Activated CD4-positive, alpha-beta T cell treated with anti-CD3 and anti-CD28 coated beads for 24 hours (primary cell): ENCODE measurements at places on chromosomes 13 and 19.

GRCh38 chr13:34019870-34020269, 201.9 kb downstream of the RFC3 start:
- no peak for DNase-seq

- no peak for DNase-seq
Measured at GRCh38 chr13:108056278-108056677, 159.1 kb downstream of the LIG4 start.

DNA sequence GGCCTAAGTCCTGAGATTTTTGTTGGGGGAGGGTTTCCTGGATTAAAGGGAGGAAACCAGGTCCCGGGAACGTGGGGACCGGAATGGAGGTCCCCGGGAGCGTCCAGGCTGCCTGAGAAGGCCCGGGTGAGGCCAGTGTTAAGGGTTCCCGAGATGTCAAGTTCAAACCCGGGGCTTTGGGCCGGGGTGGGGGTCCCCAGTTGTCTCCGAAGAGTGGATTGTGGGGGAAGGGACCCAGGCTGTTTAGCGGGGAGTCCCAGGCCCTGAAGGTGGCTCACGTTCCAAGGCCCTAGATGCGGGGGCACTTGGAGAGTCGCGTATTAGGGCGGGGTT, 262 bp downstream of the COX7A1 start:
- DNase-seq, result no peak

- DNase-seq, result no peak
Measured at GRCh38 chr13:101013245-101013644, 338.6 kb upstream of the TMTC4 start.

GRCh38 chr13:43744261-43745031, 42.3 kb downstream of the ENOX1 start:
- no peak for DNase-seq

GRCh38 chr13:49993111-49993510, 3.7 kb upstream of the TRIM13 start:
- DNase-seq, result no peak

DNA sequence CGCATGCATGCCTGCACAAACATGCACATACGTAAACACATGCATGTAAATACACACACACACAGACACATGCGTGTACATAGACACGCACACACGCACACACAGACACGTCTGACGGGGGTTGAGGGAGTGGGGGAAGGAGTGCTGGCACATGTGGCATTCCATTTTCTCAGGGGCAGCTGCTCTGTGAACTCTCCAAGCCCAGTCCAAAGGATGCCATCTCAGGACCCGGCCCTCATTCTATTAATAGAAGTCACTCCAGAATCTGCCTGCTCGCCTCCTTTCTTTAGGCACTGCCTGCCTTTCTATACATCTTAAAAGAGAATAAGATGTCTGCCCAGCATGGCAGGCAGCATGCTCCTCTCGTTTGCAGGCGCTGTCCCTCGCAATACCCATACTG, 5.3 kb downstream of the ARHGEF7 start:
- DNase-seq, result no peak

DNA sequence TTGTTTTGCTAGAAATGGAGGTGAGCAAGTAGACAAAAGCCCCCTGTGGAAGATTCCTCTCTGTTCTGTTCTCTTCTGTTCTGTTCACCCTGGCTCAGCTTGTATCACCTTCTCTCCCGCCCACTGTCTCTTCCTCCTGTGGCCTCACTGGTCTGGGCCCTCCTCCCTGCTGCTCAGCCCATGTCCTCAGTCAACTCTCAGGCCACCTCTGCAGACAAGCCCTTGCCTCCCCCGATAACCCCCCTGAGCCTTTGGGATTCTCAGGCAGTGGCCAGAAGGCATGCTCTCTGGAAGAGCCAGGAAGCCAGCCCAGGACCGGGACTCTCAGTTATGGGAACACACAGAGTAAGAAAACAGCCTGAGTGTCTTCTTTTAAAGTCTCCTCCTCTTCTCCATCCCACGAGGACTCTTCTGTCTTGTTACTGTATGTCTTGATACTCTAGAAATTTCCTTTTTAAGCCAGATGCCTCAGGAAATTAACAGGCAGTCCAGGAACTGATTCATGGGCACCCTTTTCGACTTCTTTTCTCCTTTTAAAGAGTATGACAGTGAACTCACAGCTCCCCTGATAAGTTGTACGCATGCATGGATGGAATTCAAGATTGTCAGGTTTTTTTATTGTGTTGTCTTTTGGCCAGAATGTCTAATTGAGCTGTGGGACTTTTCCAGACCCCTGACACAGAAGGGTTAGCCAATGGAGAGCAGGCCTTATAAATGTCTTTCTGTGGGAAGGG, 33.7 kb downstream of the SHISA2 start:
- DNase-seq, result no peak

- no peak for DNase-seq
Measured at GRCh38 chr13:62721893-62722292, 1306.2 kb upstream of the PCDH20 start.

DNA sequence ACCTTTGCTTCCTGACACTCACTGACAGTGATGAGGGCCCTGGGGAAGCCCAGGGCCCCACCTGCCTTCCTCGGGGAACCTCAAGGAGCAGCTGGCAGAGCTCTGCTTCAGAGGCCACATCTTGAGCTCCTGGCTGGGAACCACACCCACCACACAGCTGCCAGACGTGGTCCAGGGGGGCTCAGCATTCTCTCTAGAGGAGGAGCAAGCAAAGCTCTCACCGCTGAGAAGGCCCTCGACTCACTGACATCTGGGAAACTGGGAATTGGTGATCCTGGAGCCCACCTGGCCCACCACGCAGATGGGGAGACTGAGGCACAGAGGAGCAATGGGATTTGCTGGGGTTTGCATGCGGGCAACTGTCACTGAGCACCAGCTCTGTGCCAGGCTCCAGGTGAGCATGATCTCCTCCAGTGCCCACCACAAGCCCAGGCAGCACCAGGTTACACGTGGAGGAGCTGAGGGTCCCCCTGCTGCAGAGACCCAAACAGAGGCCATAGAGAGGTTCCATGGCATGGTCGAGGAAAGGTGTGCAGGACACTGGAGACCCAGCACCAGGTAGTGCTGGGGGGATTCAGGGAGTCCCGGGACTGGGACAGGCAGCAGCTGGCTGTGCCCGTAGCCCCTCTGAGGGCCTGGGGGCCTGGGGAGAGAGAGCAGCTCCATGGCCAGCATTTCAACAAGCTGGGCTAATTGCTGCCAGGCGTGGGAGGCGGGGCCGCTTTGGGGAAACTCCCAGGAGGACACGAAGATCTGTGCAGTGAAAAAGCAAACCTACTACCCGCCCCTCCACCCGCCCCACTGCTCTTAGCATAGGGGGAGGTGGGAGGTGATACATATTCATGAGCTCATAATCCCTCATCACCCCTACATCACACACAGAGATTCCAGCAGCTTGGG, 33.4 kb downstream of the PEPD start:
- no peak for DNase-seq

GRCh38 chr13:74193391-74193790, 59.2 kb upstream of the KLF12 start:
- no peak for DNase-seq

DNA sequence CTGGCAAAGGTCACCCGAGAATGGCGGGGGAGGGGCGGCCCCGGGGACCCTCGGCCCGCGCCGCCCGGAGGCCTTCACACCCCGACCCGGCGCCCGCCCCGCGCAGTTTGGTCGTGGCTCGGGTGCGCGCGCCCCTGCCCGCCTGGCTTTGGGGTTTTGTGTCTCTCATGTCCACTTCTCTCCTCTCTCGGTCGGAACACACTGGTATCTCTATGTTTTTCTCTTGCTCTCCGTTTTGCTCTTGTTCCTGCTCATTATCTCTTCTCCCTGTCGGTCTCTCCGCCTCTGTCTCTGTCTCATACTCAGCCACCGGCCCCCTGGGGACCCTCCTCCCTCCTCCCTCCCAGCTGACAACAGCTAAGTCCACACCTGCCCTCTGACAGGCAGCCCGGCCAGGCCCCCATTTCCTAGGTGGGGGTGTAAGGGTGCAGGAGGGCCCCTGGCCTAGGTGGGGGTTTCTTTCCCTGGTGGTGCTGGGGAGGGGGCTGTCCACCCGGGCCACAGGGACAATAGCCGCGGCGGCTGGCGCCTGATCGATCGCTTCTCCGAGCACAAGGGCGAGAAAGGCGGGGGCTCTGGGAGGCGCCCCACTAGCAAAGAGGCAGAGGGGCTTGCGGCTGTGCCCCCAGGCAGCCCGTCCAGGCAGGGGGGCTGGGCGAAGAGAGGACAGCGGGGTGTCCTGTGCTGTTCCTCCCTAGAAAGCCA, 2.3 kb downstream of the ONECUT3 start:
- no peak for DNase-seq

GRCh38 chr13:42109957-42110356, 61.5 kb downstream of the DGKH start:
- DNase-seq, result no peak

GRCh38 chr13:27226991-27227390, 24.4 kb upstream of the RPL21 start:
- DNase-seq, result no peak

- no peak for DNase-seq
Measured at GRCh38 chr13:32136061-32136460, 104.5 kb downstream of the FRY start.

GRCh38 chr19:46372901-46373490, 26.1 kb downstream of the PPP5C start:
- DNase-seq, result no peak

- DNase-seq, result no peak
Measured at GRCh38 chr13:106143392-106143791, 392.1 kb downstream of the EFNB2 start.

GRCh38 chr13:20501592-20501991, 24.1 kb downstream of the CRYL1 start:
- DNase-seq, result no peak

GRCh38 chr13:87057807-87058520, 613.2 kb upstream of the SLITRK5 start:
- DNase-seq, result no peak

DNA sequence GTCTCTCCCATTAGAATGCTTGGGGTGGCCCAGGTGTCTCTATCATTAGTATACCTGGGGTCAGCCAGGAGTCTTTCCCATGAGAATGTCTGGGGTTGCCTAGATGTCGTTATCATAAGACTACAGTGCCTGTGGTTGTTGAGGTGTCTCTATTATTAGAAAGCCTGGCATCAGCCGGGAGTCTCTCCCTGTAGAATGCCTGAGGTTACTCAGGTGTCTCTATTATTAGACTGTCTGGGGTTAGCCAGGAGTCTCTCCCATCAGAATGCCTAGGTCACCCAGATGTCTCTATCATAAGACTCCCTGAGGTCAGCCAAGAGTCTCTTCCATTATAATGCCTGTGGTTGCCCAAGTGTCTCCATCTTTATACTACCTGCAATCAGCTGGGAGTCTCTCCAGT, 1541.1 kb downstream of the UQCRFS1 start:
- DNase-seq, result no peak

GRCh38 chr13:75762076-75762937, 126.2 kb downstream of the LMO7 start:
- peak; percentile 29 for DNase-seq

GRCh38 chr13:33033986-33034385, 17.8 kb downstream of the KL start:
- DNase-seq, result no peak

DNA sequence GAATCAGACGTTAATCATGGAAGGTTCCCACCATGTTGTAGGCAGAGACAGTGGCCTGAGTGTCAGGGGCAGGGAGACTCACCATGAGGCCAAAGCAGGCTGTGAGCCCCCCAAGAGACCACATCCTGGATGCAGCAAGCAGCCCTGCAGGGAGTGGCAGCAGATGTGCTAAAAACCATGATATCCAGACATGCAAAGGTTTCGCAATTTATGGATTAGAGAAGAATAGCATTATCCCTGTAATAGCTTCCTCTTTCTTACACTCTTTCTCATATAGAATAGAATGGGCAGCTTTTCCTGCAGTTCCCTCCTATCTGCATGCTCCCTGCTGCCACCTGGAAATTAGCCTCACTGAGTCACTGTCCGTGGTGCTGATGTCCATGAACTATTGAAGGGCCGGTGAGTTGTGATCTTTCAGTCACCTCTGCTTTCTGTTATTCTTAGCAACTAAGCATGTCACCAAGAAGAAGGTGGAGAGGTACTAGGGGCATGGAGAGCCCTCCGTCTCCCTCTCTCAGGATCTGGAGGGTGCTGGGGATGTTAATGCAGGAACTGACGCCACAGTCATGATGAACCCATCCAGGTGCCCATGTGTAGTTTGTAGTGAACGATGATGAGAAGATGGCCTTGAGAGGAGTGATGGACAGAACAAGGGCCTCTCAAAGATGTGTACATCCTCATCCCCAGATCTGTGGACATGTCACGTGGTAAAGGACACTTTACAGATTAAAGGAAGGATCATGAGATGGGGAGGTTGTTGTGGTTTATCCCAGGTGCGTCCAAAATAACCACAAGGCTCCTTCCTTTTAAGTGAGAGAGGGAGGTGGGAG, 9.9 kb downstream of the CEACAM4 start:
- DNase-seq, result no peak

DNA sequence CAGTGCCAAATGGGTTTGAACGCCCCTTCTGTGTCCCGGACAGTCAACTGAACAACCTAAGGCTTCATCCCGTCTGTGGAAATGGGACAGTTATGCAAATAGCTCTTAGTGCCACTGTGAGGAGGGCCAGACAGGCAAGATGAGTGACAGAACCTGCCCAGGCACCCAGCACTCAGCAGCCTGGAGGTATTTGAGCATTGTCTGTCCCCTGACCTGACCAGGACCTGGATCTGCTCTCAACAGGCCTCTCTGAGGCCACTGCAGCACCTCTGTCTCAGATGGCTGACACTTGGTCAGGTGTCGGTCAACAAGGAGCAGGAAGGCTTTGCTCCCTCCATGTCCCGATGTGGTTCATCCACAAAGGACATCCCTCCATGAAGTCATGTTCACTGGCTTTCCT, 67.9 kb downstream of the CCDC70 start:
- DNase-seq, result no peak

DNA sequence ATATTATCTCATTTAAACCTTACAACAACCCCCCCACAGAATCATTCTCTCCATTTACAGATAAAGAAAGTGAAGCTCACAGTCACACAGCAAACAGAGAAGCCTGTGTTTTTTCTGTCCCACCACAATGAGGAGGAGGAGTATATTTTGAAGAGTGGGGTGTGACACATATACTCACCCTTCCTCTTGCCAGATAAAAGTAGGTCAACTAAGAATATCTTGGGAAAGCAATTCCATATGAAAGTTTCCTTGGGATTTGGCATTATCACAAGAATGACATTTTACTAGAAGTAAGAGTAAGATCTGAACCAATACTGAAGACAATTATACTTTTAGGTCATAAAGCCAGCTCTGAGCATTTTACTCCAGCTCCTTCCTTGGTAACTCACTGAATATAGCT, 287.5 kb upstream of the HTR2A start:
- DNase-seq, result no peak
